ENCODE measurements at places on chromosomes 12 and 14. TPM values are rescaled to one million over a fixed set of nuclear protein-coding genes. Genes with fewer than 3 reads are reported as not detected.
A peak's percentile ranks its signal among the peaks of the same experiment; 100 is the strongest.

Gene ARMH4
- total RNA-seq = 23.0 TPM

GRCh38 chr12:128337431-128338170 is 70.6 kb downstream of the TMEM132C start:
- peak; percentile 65 for DNase-seq

DNA sequence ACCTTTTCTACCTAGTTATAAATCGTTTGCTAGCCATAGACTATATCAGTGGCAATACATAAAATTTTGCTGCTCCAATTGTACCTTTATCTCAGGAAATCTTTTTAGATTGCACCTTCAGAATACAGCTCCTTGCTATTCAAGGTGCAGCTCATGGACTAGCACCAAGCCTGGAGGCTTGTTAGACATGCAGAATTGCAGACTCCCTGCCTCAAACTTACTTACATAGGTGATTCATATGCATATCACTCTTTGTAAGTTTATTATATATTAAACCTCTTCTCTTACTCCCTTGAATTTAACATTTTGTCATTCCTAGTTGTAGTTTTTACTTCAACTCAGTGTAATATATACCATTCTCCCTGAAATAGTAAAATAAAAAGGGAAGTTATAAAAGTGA is 195.4 kb upstream of the PDZRN4 start:
- no peak for DNase-seq

DNA sequence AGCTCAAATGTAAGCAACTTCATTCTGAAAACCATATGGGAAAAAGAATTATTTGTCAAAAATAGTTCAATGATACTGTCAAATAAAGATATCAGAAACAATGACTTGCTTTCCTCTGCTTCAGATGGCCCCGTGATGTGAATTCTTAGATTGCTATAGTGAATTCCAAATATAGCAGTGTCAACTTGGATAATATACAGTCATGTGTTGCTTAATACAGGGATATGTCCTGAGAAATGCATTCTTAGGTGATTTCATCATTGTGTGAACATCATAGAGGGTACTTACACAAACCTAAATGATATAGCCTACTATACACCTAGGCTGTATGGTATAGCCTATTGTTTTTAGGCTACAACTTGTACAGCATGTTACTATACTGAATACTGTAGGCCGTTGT is 108.7 kb upstream of the MIS18BP1 start:
- DNase-seq = no peak

Gene LRRC74A
- total RNA-seq = not detected

DNA sequence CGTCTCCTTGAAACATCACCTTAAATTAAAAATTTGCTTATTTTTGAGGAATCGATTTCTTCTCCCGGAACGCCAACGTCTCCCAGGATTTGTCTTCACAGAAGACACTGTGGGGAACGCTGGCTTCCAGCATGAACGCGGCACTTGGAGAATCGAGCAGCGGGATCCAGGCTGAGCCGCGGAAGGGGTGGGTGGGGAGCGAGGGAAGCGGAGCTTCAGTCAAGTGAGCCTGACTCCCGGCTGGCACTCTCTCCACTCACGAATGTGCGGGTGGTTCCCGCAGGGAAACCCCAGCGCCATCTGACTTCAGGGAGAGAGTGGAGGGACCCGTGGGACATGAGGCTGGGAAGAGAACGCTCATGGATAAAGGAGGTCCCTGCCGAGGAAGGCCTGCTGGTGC is 506.0 kb upstream of the TMEM132C start:
- DNase-seq = peak; percentile 2

DNA sequence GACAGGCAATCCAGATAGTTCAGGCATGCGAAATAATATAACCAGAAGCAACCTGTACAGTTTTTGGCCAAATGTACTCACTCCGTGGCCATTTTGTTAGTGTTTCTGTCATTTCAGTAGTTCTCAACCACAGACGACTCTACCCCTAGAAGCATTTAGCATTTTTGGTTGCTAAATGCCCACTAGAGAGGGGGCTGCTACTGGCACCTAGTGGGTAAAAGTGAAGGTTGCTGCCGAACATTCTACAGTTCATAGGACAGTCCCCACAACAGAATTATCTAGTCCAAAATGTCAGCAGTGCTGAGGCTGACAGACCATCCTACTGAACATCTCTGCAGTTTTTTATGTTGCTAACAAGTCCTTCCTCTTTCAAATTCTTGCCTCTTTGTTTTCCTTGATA is 107.4 kb downstream of the TSHR start:
- DNase-seq = peak; percentile 55

Gene SLC25A47
- total RNA-seq = not detected

Gene DIO3
- 3.3 TPM for total RNA-seq

DNA sequence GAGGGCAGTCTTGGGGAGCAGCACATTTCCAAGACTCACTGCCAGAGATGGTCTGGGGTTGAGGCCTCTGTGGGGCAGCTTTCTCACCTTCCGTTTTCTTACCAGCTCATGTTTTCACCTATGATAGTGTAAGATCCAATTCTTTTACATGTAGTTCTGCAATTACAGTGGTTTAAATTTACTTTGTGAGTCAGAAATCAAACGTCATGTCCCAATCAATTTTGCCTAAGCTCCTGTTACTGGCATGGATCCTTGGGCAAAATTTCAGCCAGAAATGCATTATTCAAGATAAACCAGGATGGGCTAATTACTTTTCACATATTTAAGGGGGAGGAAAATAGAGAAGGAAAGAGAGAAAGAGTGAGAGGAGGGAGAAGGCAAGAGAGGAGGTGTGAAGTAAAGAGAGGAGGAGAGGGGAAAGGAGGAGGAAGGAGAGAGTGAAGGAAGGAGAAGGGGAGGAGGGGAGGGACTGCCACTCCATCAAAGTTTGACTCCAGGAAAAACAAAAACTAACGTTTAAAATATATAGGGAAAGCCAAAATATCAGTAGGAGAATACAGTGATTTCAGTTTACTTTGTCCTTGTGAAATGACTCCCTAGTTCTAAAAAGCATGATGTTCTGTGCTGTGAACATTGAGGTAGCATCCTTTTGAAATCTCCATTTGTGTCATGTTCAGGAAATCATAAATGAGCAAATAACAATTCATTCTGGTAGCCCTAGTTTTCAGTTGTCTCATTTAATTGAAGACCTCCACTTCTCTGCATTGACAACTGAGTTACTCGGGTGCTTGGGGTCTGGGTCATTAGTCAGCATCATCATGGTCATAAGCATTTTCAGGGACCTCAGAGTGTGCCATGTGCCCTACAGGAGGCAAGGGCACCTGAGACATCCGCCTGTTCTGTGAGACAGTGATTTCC is 3.0 kb downstream of the BMAL2 start:
- no peak for DNase-seq

DNA sequence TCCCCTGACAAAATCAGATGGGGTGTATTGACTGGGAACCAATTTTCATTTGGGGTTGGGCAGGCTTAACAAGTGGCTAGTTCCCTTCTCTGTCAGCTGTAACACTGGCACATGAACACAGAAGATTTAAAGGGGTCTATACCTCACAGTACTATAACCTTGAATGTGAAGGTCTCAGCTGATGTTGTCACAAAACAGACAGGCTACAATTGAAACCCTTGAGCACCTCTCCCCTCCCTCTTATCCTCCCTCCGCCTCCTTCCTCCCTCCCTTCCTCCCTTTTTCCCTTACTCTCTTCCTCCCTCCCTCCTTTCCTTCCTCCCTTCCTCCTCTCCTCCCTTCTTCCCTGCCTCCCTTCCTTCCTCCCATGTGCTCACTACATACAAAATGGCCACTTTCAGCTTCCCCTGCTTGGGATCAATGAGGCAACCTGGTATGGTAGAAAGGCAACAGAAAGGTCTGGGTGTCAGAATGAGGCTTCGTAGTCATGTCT is 262.4 kb downstream of the TTC6 start:
- DNase-seq = no peak

DNA sequence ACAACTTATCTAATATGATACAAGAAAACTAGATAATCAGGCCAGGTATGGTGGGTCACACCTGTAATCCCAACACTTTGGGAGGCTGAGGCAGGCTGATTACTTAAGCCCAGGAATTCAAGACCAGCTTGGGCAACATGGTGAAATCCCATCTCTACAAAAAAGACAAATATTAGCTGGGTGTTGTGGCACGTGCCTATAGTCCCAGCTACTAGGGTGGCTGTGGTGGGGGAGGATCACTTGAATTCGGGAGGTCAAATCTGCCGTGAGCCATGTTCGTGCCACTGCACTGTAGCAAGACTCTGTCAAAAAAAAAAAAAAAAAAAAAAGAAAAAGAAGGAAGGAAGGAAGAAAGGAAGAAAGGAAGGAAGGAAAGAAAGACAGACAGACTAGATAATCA is 27.0 kb downstream of the ZCRB1 start:
- no peak for DNase-seq

GRCh38 chr14:100045642-100046344 is 19.4 kb upstream of the EVL start:
- peak; percentile 32 for DNase-seq

Gene KHNYN
- 34.7 TPM for total RNA-seq

- no peak for DNase-seq
Measured at GRCh38 chr12:93939641-93940325, 208.6 kb upstream of the PLXNC1 start.

DNA sequence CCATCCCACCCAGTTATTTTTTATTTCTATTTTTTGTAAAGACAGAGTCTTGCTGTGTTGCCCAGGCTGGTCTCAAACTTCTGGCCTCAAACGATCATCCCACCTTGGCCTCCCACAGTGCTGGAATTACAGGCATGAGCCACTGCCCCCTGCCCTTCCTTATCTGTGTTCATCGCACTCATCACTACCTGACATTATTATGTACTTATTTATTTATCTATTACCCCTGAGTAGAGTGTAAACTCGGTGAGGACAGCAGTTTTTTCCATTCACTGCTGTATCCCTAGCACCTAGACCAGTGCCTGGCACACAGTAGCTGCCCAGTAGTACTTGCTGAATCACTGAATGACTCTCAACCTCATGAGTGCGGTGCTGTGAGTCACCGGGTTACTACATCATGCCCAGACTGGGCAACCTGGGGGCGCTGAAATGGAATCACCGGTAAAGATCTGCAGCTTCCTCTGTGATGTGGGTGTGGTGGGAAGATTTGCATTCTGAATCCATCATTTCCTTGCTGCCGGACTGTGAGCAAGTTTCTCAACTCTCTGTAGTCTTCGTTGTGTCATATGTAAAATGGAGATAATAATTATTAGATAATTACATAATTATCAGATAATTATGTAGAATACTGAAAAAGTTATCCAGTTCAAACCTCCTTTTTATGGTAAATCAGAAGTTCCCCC is 81.9 kb upstream of the USP44 start:
- DNase-seq = no peak

Gene TAS2R19
- total RNA-seq = 7.7 TPM

Gene NANOG
- total RNA-seq = not detected

- DNase-seq = no peak
Measured at GRCh38 chr14:72013721-72014345, 81.6 kb downstream of the RGS6 start.

DNA sequence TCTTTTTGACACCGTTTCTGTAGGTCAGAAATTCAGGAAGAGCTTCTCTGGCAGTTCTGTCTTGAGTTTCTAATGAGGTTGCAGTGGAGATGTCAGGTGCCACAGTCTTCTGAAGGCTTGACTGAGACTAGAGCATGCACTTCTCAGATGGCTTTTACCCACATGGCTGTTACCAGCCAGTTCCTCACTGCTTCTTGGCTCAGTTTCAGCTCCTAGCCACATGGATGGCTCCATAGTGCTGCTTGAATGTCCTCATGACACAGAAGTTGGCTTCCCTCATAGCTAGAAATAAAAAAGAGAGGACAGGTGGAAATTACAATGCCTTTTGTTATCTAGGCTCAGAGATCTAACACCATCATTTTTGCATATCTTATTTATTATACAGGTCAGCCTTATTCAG is 38.1 kb upstream of the SLC2A13 start:
- no peak for DNase-seq

GRCh38 chr12:115752156-115752555 is 525.3 kb downstream of the MED13L start:
- DNase-seq = no peak

DNA sequence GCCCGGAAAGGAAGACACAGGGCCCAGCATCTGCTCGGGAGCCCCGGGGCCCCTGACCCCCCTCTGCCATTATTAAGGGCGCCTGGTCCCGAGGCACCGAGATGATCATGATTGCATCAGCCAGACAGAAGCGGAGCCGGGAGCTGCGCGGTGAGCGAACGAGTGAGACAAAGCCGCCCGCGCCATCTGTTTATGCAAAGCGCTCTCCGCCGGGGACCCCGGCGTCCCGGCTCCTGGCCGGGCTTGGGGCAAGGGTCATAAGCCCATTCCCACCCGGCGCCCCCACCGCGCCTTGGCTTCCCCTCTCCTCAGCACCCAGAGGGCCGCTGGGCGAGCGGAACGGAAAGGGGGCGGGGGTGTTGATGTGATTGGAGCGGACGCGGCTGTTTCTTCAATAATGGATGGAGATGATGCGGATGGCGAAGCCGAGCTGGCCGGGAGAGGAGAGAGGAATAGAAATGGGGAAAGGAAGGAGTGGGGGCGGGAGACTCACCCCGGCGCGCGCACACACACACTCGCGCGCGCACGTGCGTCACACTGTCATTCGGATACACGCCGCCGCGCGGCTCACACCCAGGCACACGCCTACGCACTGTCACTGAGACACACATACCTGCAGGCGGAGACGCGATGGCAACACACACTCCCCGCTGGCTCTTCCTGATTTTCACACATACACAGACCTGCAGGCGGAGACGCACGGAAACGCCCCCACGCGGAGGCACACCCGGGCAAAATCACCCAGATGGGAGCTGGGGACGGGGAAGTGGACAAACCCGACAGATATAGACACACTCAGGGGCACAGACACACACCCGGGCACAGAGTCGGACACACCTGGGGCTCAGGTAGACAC is 10.7 kb downstream of the STAC3 start:
- peak; percentile 68 for DNase-seq

DNA sequence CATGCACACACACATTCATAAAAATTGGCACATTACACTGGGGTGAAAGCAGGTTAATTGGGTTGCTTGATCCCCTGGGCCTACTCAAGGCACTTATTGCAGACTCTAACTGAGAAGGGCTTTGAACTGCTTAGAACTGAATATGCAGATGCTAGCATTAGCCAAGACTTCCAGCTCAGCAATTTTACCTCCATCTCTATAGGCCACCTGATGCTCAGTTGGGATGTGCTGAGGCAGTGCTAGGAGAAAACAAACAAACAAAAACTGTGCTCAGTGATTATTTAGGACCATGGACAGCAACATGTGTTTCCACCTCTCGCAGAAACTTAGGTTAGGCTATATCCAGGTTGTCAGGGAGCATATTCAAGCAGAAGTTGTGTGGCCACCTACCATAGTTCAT is 124.8 kb upstream of the WSCD2 start:
- peak; percentile 71 for DNase-seq

- no peak for DNase-seq
Measured at GRCh38 chr12:108551535-108551934, 9.4 kb downstream of the SART3 start.

- DNase-seq = no peak
Measured at GRCh38 chr14:43735932-43736331, 771.2 kb downstream of the FSCB start.

- DNase-seq = no peak
Measured at GRCh38 chr14:88208858-88209257, 114.2 kb downstream of the KCNK10 start.

Gene ZNF219
- 46.2 TPM for total RNA-seq

- DNase-seq = no peak
Measured at GRCh38 chr12:131264635-131265034, 310.9 kb downstream of the ADGRD1 start.

GRCh38 chr14:79702197-79702596 is 509.1 kb downstream of the DIO2 start:
- no peak for DNase-seq
